ENCODE measurements at places on chromosomes 1 and 21.

- DNase-seq, result no peak
Observed at GRCh38 chr21:35138665-35139381, 89.7 kb upstream of the RUNX1 start.

DNA sequence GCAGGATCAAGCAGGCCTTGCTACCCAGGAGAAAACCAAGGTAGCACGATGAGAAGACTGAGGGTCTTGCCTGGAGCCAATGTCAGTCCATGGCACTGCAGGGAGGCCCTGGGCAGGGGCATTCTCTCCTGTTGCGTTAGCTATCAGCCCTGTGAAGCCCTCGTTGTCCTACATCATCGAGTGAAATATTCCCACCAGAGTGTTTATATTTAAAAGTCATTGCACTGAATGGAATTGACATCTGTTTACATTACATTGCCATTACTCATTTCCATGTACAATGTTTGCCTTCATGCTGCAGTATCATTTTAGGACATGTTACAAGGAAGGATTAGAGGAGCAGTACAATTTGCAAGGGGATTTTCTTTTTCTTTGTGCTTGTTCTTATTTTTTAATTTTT is 243.9 kb downstream of the KAZN start:
- no peak for DNase-seq

- no peak for DNase-seq
Observed at GRCh38 chr21:32147041-32147440, 131.8 kb downstream of the MIS18A start.

- peak; percentile 74 for DNase-seq
Observed at GRCh38 chr21:26849428-26850115, 4.4 kb upstream of the ADAMTS1 start.
